Activated CD4-positive, alpha-beta T cell treated with anti-CD3 and anti-CD28 coated beads, Interleukin-2, amount 10 ng/mL, durations not matched to agents 7 days and 5 days (primary cell): ENCODE measurements at places on chromosomes 4 and X. TPM values are rescaled to one million over a fixed set of nuclear protein-coding genes. Genes with fewer than 3 reads are reported as not detected.

The HEPH gene
- total RNA-seq = not detected

DNA sequence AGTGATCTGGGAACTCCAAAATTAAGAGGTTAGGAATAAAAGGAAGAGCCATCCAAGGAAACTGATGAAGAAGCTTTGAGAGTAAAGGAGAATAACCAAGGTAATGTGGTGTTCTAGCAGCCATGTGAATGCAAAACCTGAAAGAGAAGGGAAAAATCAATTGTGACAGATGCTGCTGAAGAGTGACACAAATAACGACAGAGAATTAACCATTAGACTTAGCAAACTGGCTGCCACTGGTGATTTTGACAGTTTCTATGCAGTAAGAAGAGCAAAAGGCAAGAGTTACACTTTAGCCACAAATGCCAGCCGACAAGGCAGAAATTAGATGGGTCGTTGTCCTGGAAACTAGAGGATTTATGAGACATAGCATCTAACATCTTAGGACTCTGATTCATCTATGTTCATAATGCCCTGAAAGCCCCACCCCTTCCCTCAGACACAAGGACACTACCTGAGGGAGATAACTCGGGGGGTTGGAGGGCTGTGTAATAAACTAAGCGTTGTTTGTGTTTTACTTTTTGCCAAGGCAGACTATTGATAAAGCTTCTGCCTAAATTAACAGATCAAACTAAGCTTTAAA lies 13.0 kb upstream of the TMEM144 start:
- no peaks in the 10 kb centered on the region for H3K4me1 ChIP-seq
- H3K36me3 ChIP-seq = no peaks in the 10 kb centered on the region
- H3K27ac ChIP-seq = no peak overlapping the region
- no peak for DNase-seq
- H3K27me3 ChIP-seq = peaks cover 11% of the 10 kb centered on the region
- no peak overlapping the region for H3K4me3 ChIP-seq

GRCh38 chrX:42459735-42460134 lies 318.2 kb downstream of the PPP1R2C start:
- H3K4me1 ChIP-seq = no peaks in the 10 kb centered on the region
- no peak overlapping the region for H3K27ac ChIP-seq
- no peak for DNase-seq
- no peaks in the 10 kb centered on the region for H3K36me3 ChIP-seq
- no peak overlapping the region for H3K4me3 ChIP-seq

The RRH gene
- total RNA-seq = 0.22 TPM

DNA sequence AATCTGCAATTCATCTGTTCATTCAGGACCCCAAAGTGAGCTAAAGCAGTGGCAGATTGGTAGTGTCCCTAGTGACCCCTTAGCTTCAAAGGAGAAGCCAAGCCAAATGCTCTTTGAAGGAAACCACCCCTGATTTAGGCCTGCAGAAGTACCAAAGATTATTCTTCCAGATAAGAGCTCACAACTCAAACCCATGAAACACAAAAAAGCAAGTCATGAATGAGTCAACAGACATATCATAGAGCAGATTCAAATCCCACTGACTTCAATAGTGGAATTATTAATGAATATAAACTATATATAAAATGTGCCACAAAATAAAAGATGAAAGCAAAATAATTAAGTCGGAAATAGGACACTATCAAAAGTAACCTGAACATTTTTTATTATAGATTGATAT lies 197.6 kb downstream of the SCFD2 start:
- no peak overlapping the region for H3K4me3 ChIP-seq
- no peaks in the 10 kb centered on the region for H3K27me3 ChIP-seq
- DNase-seq = no peak
- peaks cover 13% of the 10 kb centered on the region for H3K36me3 ChIP-seq
- H3K27ac ChIP-seq = no peak overlapping the region

- H3K4me1 ChIP-seq = no peaks in the 10 kb centered on the region
- no peak overlapping the region for H3K27ac ChIP-seq
- no peaks in the 10 kb centered on the region for H3K36me3 ChIP-seq
- H3K4me3 ChIP-seq = no peak overlapping the region
Measured at GRCh38 chr4:44861756-44862155, 135.4 kb upstream of the GNPDA2 start.
